Ascending aorta (tissue), 2 donors: ENCODE measurements at places on chromosomes 3 and 15. TPM values are rescaled to one million over a fixed set of nuclear protein-coding genes. Genes with fewer than 3 reads are reported as not detected.

The NSMCE3 gene
- 21.6 TPM for total RNA-seq

The A4GNT gene
- total RNA-seq = not detected

The GCNT3 gene
- not detected for total RNA-seq

The AHSG gene
- 0.53 TPM for total RNA-seq

The CKMT1A gene
- not detected for total RNA-seq

The TMEM266 gene
- total RNA-seq = not detected

DNA sequence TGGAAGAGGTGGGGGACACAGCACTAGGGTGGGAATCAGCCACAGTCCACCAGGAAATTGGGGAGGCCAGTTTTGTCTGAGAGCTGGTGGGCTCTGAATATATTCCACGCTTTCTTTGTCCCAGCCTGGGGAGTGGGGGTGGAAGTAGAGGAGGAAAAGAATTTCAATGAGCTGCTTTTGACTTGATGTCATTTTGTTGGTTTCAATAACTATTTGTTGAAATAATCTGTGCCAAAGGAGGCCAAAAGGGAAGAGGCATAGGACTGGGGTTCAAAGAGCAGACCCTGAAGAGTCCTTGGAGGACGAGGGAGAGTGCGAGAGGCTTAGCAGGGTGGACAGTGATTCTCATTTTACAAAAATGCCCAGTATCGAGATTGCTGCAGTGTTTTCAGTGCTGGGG is 262.3 kb downstream of the SHQ1 start:
- DNase-seq = no peak

DNA sequence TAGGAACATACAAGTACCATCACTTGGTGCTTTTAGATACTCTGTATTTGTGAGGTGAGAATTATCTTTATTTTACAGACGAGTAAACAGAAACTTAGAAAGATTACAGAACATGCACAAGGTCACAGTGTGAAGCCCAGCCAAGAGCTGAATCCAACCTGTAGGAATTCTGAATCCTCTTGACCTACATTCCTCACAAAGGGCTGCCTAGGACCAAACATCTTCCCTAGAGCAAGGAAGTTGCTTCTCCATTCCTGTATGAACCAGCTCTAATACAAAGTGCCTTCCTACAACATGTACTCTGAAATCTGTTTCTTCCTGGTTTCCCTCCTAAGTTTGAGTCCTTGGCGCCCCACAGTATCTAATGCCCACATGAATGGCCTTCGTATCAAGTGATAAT is 2.9 kb downstream of the HDGFL3 start:
- no peak for DNase-seq

GRCh38 chr3:129224984-129225393 is 24.4 kb upstream of the COPG1 start:
- DNase-seq = peak; percentile 89

- no peak for DNase-seq
Observed at GRCh38 chr15:64640146-64640871, 135.1 kb downstream of the RBPMS2 start.

GRCh38 chr15:78040653-78041244 is 36.8 kb downstream of the TBC1D2B start:
- DNase-seq = no peak

DNA sequence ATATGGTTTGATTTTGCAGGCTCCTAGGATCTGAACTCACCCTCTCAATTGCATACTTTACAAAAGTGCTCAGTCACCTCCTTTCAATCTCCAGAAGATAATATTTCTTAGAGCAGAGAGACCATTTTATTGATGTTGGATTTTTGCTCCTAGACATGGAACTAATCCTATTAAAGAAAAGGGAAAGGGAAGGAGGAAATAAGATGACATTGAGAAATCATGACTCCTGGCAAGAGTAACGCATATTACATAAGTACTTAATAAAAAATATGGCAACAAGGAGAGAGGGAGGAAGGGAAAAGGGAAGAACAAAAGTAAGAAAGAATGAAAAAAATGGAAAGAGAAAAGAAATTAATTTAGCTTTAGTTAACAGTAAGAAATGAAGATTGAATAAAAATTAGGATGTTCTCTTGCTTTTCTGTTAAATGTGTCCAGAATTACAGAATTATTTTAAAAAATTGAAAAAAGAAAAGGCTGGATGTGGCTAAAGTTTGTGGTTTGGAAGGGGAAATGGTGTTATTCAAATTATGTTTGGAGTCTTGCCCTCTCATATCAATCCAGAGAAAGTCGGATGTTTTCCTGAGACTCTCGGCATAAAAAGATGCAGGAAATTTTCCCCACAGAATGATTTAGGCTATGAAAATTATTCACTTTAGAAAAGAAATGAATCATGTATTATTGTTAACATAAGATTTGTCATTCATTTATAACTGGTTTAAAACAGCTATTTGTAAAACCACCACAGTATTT is 474.0 kb downstream of the FGF12 start:
- no peak for DNase-seq

- no peak for DNase-seq
Observed at GRCh38 chr3:167502401-167502800, 28.6 kb upstream of the SERPINI2 start.

GRCh38 chr3:150901793-150902192 is 3.4 kb downstream of the MINDY4B start:
- no peak for DNase-seq
